Stimulated activated CD8-positive, alpha-beta memory T cell treated with anti-CD3 and anti-CD28 coated beads, Interleukin-2, amount 100 ng/mL, for 48 hours (primary cell): ENCODE measurements at places on chromosomes 4 and X.

- no peak for DNase-seq
These were observed 12.9 kb downstream of the PALLD start for GRCh38 chr4:168509786-168510185.

- no peak for DNase-seq
These were observed 33.6 kb downstream of the ZNF330 start for GRCh38 chr4:141254326-141254725.

DNA sequence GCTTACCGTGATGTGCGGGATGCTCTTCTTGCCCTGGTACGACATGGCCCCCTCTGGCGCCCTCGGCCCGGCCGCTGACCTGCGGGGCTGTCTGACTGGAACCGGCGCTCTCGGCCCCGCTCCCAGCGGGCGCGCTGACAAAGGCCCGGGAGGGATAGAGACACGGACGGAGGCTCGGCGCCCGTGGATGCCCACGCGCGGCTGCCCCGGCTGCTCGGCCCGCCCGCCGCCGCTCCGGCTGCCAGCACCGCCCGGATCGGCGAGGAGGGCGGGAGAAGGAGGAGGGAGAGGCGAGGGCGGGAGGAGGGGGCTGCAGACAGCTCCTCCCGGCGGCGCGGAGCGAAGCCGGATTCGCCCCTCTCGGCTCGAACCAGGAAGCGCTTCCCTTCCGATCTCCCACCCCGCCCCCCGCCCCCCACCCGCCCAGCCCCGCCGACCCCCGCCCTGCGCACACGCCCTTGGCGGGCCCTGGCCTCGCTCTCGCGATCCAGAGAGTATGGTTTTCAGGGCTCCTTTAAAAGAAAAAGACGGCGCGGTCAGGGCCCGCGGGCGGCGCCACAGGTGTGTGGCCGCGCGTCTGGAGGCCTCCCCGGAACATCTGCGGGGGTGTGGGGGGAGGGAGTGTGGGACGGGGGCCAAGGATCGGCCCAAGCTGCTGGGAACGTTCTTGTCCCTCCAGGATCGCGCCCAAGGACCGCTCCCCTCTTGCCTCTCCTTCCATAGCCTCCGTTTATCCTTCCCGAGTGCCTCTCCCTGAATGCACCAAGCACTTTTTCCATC is 4.5 kb downstream of the CRMP1 start:
- DNase-seq: no peak

GRCh38 chr4:153022241-153022715 is 86.2 kb downstream of the FHDC1 start:
- no peak for DNase-seq

DNA sequence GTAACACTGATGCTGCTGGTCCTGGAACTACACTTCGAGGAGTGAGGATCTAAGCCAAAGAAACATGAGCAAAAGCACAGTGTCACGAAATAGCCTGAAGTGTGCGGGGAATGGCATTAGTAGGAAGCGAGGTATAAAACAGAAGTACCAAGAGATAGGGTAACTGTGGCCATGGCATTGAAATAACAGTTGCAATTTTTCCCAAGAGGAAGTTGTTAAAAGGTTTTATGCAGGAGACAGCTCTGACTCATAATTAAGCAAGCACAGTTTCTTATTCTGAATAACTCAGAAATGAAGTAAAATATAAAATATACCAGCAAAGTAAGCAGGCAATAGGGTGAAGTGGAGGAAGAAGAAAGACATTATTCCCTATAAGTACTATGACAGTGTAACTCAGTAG is 90.3 kb upstream of the TMEM150C start:
- no peak for DNase-seq

DNA sequence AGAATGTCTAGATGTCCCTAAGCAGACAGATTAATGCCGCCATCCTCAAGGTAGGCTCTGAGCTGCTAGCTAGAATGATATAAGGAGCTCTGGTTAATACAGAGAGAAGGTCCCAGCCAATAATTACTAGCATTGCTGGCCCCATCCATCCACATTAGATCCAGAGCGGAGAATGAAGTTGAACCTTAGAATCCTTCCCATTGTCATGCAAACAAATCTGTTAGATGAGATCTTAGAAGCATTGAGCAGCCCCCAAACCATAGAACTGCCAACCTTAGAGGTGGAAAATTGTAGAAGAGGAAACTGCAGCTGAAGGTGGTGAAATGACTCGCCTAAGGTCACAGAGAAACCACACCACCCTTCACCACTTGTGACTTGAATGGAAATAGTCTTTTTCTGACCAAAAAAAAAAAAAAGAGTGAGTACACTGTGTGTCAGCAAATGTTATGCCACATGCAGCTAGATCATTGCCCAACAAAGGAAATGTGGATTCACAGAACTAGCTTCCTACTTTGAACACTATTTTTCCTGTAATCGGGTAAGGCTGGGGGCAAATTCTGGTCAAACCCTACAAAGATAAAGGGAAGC is 162.1 kb downstream of the SMIM20 start:
- DNase-seq: no peak

- DNase-seq: no peak
These were observed 51.6 kb upstream of the SETD7 start for GRCh38 chr4:139607502-139608060.

GRCh38 chr4:121182296-121182695 is 18.2 kb upstream of the TNIP3 start:
- no peak for DNase-seq
